Renal cortex interstitium (tissue), 15 donors: ENCODE measurements at places on chromosomes 2 and 18. TPM values are rescaled to one million over a fixed set of nuclear protein-coding genes. Genes with fewer than 3 reads are reported as not detected.
A peak's percentile ranks its signal among the peaks of the same experiment; 100 is the strongest.

PAPOLG gene
- 25.6 TPM for polyA plus RNA-seq

REG3A gene
- not detected for polyA plus RNA-seq

IL18R1 gene
- 2.2 TPM for polyA plus RNA-seq

PSMG2 gene
- polyA plus RNA-seq: 77.4 TPM

ABCG8 gene
- 0.84 TPM for polyA plus RNA-seq

- peak; percentile 52 for DNase-seq
Observed at GRCh38 chr2:85577386-85578242, at the start of gene VAMP8. TSS of gene VAMP8 (plus strand) at chr2:85577586. CDS start at chr2:85577647, 61 bp downstream.

DNA sequence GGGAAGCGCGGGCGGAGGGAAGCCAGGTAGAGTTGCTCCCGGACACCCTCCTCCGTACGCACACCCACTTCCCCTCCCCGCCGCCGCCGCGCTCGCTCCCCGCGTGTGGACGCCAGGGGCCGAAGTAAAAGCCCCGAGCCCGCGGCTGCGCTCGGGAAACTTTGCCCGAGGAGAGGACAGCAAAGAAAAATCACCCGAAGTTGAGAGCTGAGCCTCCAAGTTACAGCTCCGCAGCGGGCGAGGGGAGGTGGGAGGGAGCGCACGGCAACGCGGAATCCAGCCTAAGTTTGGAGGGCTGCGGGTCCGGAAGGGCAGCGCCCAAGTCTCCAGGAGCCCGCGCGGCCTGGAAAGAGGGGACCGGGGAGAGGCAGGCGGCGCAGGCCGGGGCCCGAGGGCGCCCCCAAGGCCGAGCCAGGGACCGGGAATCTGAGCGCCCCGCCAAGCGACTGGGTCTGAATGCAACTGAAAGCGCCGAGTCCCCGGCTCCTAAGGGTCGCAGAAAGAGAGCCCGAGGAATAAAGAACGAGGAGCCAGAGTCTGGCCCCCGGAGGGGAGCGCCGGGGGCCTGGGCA, 706 bp upstream of the BCL11A start:
- DNase-seq: no peak

DNA sequence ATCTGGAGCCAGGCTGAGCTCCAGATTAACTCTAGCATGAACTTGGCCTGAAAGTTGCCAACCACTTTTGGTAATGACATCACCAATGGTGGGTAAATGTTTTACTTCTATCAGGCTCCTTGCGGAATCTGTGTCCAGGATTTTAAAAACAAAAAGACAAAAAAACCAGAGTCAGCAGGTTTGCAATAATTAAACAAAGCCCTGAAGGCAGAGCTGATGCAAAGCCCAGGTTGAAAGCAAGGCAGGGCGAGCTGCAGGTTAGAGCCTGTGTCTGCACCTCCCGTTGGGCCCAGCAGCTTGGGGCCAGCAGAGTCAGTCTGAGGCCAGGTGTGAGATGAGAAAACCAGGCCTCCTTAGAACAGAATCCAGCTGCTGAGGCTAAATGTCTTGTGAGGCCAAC, 29.1 kb upstream of the ALK start:
- no peak for DNase-seq

DNA sequence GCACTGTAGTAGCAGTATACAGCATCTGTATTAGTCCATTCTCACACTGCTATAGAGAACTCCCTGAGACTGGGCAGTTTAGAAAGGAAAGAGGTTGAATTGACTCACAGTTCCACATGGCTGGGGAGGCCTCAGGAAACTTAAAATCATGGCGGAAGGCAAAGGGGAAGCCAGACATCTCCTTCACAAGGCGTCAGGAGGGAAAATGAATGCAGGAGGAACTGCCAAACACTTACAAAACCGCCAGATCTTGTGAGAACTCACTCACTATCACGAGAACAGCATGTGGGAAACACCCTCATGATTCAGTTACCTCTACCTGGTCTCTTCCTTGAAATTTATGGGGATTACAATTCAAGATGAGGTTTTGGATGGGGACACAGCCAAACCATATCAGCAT, 25.4 kb downstream of the MAP4K4 start:
- no peak for DNase-seq

- DNase-seq: no peak
Observed at GRCh38 chr2:69221512-69221911, 165.5 kb downstream of the GFPT1 start.

DNA sequence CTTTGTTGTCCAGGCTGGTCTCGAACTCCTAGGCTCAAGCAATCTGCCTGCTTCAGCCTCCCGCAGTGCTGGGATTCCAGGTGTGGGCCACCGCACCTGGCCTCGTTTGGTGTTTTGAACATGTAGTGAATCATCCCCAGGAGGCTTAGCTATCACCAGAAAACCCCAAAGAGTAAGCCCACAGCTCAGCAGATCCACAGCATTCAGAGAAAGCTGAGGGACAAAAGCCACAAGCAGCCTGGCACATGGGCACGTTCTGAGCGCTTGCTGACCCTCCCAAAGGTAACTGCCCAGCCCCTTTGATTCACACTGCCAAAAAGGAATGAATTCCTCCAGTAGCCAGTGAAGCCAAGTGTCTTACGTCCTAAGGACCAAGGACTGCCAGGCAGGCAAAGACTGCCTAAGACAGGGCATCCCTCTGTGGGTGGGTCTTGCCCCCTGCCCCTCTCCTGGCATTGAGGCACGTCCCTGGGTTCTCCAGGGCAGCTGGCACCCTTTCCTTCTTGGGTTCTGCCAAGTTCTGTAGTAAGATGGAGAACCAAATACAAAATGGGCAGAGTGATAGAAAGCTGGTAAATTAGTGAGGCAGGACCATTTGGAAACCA, 31.7 kb downstream of the MBP start:
- DNase-seq: no peak

GRCh38 chr2:96520697-96521096, 15.5 kb upstream of the NEURL3 start:
- no peak for DNase-seq

DNA sequence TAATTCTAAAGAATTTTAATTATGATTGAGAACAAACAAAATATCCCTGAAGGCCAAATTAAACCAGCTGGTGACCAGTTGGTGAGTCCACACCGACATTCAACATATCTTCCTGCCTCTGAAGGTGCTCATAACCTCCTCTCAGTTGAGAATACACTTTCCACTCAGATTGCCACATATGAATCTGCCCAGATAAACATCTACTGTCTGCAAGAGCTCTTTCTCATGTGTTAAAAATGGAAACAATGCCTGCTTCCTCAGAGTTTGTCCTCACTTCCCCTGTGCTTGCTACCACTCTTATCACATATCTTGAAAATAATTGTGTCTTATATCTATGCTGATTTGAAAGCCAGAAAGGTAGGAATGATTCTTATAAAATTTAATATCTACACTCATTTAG, 177.7 kb upstream of the GULP1 start:
- DNase-seq: no peak

- DNase-seq: no peak
Observed at GRCh38 chr2:97936199-97936598, 59.5 kb downstream of the TMEM131 start.

- no peak for DNase-seq
Observed at GRCh38 chr18:39761273-39761672, 2193.8 kb upstream of the PIK3C3 start.
